ENCODE measurements at places on chromosomes 6 and 20.

- no peak for DNase-seq
Measured at GRCh38 chr6:156699017-156699421, 78.2 kb upstream of the ARID1B start.

DNA sequence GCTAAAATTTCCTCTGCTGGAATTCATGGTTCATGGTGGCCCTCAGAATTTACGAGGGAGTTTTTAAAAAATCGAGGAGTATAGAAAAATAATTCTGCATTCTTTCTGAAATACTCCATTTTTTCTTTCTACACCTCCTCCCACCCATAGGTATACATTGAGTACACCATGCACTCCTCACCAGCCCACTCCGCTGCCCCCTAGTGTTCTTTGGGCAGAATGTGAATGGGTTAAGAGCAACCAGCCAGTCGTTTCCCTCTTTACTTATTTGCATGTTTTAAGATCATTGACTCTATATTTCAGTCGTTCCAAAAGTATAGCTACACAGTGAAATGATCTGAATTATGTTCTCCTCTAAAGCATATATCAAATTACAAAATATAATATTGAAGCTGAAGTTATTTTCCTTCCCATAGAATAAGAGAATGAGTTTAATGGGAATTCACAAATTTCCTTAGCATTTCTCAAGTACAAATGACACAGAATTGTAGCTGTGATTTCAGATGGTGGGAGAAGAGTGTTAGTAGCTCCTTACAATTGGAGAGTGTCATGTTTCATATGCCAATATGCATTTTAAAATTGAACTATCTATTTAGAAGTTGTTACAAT, 977.7 kb upstream of the SLC35B3 start:
- DNase-seq: peak; percentile 28

- no peak for DNase-seq
Measured at GRCh38 chr6:133906050-133906449, 17.1 kb downstream of the TCF21 start.

DNA sequence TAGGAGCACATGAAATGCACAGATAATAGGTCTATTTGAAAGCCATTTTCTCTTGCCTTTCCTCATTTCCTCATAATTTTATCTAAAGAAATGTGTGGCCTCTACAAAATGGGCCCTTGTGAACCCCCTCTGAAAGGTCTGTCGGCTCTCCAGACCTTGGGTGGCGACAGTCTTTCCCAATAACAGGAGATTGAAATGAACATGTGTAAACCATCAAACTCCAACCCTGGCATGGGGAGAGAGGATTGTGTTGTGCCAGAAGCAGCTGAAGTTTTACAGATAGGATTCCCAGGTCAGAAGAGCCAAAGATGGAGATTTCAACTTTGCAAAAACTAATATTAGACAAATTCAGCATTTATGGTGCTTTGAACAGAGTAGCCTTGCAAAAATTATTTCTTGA, 277.1 kb upstream of the ECI2 start:
- no peak for DNase-seq

- peak; percentile 85 for DNase-seq
Measured at GRCh38 chr6:169789944-169790927, 38.8 kb downstream of the ERMARD start.

- no peak for DNase-seq
Measured at GRCh38 chr20:17568972-17569521, 828 bp upstream of the DSTN start.

GRCh38 chr6:133632906-133633305, 256.0 kb upstream of the TCF21 start:
- DNase-seq: no peak

DNA sequence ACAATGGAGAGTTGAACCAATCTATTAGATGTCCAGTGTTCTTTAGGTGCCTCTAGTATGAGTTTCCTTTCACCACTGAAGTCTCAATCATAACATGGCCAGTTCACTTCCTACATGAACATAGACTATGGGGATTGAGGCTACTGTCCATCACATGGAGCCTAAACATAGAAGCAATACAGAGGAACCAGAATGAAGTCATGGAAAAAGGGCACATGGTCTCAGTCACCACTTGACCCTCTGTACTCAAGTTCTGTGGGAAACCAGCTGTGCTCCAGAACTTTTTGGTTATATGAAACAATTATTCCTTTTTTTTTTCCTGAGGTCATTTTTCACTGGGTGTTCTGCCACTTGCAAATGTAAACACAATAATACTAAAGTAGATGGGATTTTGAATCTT, 762.5 kb downstream of the CBLN4 start:
- DNase-seq: no peak

- peak; percentile 48 for DNase-seq
Measured at GRCh38 chr6:15327271-15327670, 81.4 kb downstream of the JARID2 start.

DNA sequence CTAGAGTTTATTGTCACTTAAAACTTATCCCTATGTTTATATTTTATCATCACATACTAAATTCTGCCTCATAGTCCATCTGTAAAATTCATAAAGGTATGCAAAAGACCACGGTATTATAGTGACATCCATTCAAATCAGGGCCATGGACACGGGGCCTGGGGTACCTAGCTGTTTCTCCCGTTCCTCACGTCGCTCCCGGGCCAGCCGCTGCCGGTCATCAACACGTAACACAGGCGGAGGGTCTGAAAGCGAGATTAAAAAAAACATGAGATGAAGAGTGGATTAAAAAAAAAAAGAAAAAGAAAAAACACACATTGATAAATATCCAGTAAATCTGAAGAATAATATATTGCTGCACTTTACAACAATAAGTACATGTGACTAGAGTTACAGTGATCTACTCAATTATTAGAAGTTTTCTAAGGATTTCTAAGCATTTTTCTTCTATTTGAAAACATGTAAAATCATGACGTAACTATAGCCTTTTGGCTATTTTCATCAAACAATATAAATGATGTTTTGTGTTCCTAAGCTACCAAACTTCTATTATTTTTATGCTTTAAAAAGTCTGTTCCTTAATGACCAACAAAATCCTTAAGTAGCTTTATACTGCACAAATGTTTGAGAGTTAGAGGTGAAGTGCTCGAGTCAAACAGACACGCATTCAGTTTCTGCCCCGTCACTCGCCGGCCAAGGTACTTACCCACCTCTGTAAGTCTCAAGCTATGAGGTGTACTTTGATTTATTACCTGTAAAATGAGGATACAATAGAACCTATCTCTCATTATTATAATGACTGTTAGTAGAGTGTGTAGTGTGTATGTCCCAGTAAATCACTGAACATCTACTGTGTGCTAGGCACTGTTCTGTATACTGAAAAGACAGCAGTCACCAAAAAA, 122.1 kb upstream of the BCLAF1 start:
- DNase-seq: no peak
